Liver (tissue), 10 donors: ENCODE measurements at places on chromosomes 13 and 19. TPM values are rescaled to one million over a fixed set of nuclear protein-coding genes. Genes with fewer than 3 reads are reported as not detected.

KMT5C gene
- 1.1 TPM for polyA plus RNA-seq

WDR87 gene
- polyA plus RNA-seq, result not detected

GADD45B gene
- 86.3 TPM for polyA plus RNA-seq

C1QTNF9 gene
- 0.10 TPM for polyA plus RNA-seq

NDFIP2 gene
- polyA plus RNA-seq, result 16.0 TPM

ZNF571 gene
- polyA plus RNA-seq, result 0.85 TPM

DNA sequence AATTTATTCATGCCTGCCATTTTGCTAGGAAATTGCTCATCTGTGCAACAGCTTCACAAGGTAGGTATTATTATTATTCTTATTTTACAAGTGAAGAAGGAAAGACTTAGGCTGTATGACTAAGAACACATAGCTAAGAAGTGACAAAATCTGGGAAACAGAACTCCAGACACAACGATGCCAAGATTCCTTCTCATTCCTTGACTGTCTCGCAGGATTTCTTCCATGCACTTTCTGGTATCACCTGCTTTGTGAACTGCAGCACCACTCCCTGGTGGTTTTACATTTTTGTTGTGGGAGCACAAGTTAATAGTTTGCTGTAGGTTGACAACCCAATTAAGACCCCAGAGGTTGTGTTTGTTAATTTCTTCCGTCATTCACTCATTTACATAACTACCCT, 188.5 kb downstream of the LACC1 start:
- no peaks in the 10 kb centered on the region for H3K27me3 ChIP-seq
- no peaks in the 10 kb centered on the region for H3K36me3 ChIP-seq
- H3K4me1 ChIP-seq, result no peaks in the 10 kb centered on the region
- no peak overlapping the region for H3K27ac ChIP-seq

GRCh38 chr19:38932425-38933179, 1.9 kb downstream of the MRPS12 start:
- DNase-seq, result no peak
- H3K36me3 ChIP-seq, result peaks cover 4% of the 10 kb centered on the region
- peaks cover 35% of the 10 kb centered on the region for H3K4me1 ChIP-seq
- no peak overlapping the region for H3K4me3 ChIP-seq

- no peaks in the 10 kb centered on the region for H3K36me3 ChIP-seq
- H3K27ac ChIP-seq, result no peak overlapping the region
- no peak overlapping the region for H3K4me3 ChIP-seq
- H3K4me1 ChIP-seq, result no peaks in the 10 kb centered on the region
- no peak for DNase-seq
These were observed 1484.8 kb downstream of the EFNB2 start for GRCh38 chr13:105050686-105051085.

GRCh38 chr13:99496184-99497142, 4.8 kb upstream of the TM9SF2 start:
- H3K27ac ChIP-seq, result peak overlapping the region; percentile 92
- H3K27me3 ChIP-seq, result no peaks in the 10 kb centered on the region
- peak; percentile 41 for DNase-seq

DNA sequence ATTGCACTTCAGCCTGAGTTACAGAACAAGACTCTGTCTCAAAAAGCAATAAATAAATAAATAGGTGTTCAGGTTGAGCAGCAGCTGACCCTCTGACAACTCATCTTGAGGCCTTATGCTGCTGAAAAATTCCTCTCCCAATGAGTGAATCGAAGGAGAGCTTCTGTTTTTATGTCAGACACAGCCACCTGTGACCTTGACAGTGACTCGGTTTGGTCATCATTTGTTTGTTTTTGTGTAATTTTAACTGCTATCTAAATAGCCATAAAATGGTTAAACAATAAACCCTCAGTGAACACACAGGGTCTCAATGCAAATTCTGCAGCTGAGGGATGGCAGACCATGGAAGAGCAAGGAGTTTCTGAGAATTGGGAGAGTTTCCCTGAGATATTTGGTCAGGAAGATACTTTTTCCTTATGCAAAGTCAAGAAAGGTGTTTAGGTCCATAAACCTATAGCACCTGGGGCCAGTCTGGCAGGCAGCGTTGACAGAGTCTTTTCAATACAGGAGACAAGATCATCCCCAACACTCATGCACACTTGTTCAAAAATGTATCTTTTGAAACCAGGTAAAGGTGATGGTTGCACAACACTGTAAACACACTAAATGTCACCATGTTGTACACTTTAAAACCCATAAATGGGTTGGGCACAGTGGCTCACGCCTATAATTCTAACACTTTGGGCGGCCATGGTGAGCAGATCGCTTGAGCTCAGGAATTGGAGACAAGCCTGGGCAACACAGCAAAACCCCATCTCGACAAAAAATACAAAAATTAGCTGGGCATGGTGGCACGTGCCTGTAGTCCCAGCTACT, 16.6 kb upstream of the SLC25A30 start:
- H3K36me3 ChIP-seq, result no peaks in the 10 kb centered on the region
- H3K4me3 ChIP-seq, result no peak overlapping the region
- DNase-seq, result no peak
- peak overlapping the region; percentile 94 for H3K27ac ChIP-seq
- peaks cover 31% of the 10 kb centered on the region for H3K4me1 ChIP-seq

GRCh38 chr13:32881777-32882145, 134.5 kb upstream of the KL start:
- no peak overlapping the region for H3K4me3 ChIP-seq
- no peaks in the 10 kb centered on the region for H3K27me3 ChIP-seq
- H3K36me3 ChIP-seq, result no peaks in the 10 kb centered on the region
- no peak overlapping the region for H3K27ac ChIP-seq

- H3K27me3 ChIP-seq, result no peaks in the 10 kb centered on the region
- H3K4me3 ChIP-seq, result no peak overlapping the region
- no peaks in the 10 kb centered on the region for H3K36me3 ChIP-seq
- DNase-seq, result no peak
These were observed 2861.0 kb downstream of the PCDH9 start for GRCh38 chr13:64369121-64369520.

DNA sequence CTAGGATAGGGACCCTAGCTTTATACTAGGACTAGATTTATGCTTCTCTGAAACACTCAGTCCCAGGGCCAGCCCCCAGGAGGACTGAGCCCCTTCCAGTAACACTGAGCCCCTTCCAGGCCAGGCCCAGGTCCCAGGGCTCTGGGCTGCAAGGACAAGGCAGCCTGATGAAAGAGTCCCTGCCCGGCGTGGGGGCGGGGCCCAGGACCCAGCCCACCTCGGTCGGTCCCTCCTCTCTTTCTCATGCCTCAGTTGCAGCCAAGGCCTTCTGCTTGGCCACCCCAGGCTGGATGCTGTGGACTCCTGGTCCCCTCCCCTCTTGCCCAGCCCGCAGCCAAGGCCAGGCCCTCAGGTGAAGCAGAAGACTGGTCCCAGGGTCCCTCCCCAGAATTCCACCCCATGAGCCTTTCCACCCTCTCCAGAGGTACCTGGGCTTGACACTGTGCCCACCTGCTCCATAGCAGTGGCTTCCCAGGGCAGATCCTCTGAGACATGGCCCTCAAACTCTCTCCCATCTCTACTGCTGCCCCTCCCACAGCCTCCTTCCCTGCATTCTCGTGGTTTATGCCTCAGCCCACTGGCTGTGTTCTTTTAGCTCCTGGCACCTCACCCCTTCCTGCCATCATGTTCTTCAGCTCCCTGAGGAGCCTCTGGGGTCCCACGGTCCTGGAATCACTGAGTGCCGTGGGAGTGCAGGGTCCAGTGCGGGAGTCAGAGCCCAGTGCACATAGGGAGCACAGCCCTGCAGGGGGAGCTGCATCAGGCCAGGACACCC, 53.6 kb upstream of the C1QTNF9B start:
- no peaks in the 10 kb centered on the region for H3K4me1 ChIP-seq
- H3K27me3 ChIP-seq, result no peaks in the 10 kb centered on the region
- no peak overlapping the region for H3K4me3 ChIP-seq
- DNase-seq, result no peak

DNA sequence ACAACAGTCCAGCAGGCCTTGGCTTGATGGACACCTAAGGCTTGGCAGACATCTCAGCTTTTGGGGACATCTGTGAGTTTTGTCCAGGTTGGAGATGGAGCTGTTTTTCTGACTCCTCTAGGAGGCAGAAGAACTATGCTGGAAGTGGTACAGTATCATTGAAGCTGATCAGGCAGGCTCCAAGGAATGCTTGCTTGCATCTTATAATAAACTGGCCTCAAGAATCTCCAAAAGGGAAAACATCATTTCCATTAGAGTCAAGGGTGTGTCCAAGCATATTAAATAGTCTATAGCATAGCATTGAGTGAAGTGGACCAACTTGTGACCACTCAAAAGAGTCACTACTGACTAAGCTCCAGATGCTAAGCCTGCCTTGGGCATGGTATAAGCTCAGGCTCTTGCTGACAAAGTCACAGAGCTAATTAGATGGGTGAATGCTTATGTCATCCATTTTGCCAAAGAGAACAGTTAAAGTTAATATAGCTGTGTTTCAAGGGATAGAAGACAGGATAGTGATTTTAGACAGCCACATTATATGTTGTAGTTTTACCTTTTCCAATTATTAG, 216.0 kb downstream of the DNAJC15 start:
- no peak overlapping the region for H3K4me3 ChIP-seq
- no peaks in the 10 kb centered on the region for H3K36me3 ChIP-seq
- H3K27ac ChIP-seq, result no peak overlapping the region
- H3K27me3 ChIP-seq, result no peaks in the 10 kb centered on the region

DNA sequence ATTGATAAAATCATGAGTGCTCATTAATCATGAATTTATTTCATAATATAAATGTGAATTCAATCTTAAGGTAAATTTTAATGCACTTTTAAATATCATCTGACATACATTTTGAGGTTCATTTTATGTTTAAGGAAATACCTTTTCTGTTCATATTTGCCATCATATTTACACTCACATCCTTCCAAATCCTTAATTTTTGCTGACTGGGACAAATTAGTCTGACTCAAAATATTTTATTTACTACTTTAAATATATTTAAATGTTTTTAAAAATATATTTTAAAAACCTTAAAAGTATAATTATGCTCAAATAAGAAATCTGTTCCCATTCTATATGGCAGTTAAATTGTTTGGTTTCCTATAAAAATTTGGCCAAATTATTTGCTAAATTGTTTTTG, 438.1 kb downstream of the GPC5 start:
- H3K27me3 ChIP-seq, result no peaks in the 10 kb centered on the region
- H3K27ac ChIP-seq, result no peak overlapping the region
- no peak overlapping the region for H3K4me3 ChIP-seq
- DNase-seq, result no peak

GRCh38 chr19:46674416-46675178, 13.6 kb upstream of the DACT3 start:
- H3K4me3 ChIP-seq, result no peak overlapping the region
- no peak overlapping the region for H3K27ac ChIP-seq
- peaks cover 46% of the 10 kb centered on the region for H3K36me3 ChIP-seq
- DNase-seq, result no peak
- H3K27me3 ChIP-seq, result no peaks in the 10 kb centered on the region

- peak overlapping the region; percentile 36 for H3K27ac ChIP-seq
- no peaks in the 10 kb centered on the region for H3K27me3 ChIP-seq
- DNase-seq, result no peak
These were observed 1.2 kb downstream of the ZNF347 start for GRCh38 chr19:53157626-53158025.

DNA sequence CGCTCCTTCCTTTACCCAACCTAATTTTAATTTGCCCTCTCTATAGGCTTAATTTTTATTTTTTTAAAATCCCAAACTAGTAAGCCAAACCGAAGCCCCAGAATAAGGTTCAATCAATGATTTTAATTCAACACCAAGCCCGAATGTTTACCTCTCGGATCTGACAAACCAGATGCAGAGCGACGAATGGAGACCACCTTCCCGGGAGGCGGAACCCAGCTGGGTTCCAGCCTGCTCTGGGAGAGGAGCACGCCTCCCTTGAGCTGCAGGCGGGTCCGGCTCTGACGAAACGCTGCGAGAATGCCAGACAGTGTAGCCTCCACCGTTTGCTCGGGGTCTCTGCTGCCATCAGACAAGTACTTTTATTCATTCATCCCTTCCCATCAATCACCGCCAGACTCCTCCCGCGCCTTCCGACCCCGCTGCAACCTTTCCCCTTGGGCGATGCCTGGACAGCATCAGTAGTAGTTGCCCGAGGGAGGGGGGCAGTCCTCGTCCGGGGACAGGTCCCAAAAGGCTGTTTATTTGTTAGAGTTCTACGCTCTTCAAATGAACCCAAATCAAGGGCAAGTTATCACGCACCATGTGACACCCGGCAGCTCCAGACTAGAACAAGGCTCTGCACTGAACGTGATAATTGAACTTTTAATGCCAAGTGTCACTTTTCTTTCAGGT, 752 bp upstream of the EDNRB start:
- H3K27ac ChIP-seq, result peak overlapping the region; percentile 63
- no peaks in the 10 kb centered on the region for H3K27me3 ChIP-seq
- peak overlapping the region; percentile 1 for H3K4me3 ChIP-seq
- H3K4me1 ChIP-seq, result no peaks in the 10 kb centered on the region

- no peak for DNase-seq
- H3K4me3 ChIP-seq, result no peak overlapping the region
- no peak overlapping the region for H3K27ac ChIP-seq
These were observed 13.2 kb downstream of the CLEC4G start for GRCh38 chr19:7718668-7719067.

GRCh38 chr13:21059641-21060337, 1.6 kb downstream of the LATS2 start:
- no peaks in the 10 kb centered on the region for H3K36me3 ChIP-seq
- no peak for DNase-seq
- no peaks in the 10 kb centered on the region for H3K27me3 ChIP-seq
- peak overlapping the region; percentile 68 for H3K4me3 ChIP-seq
- H3K4me1 ChIP-seq, result peaks cover 20% of the 10 kb centered on the region
- peak overlapping the region; percentile 92 for H3K27ac ChIP-seq

GRCh38 chr19:57111329-57111644, 8.5 kb upstream of the USP29 start:
- no peaks in the 10 kb centered on the region for H3K27me3 ChIP-seq
- no peak overlapping the region for H3K4me3 ChIP-seq
- no peak for DNase-seq
- no peaks in the 10 kb centered on the region for H3K4me1 ChIP-seq
- no peak overlapping the region for H3K27ac ChIP-seq

DNA sequence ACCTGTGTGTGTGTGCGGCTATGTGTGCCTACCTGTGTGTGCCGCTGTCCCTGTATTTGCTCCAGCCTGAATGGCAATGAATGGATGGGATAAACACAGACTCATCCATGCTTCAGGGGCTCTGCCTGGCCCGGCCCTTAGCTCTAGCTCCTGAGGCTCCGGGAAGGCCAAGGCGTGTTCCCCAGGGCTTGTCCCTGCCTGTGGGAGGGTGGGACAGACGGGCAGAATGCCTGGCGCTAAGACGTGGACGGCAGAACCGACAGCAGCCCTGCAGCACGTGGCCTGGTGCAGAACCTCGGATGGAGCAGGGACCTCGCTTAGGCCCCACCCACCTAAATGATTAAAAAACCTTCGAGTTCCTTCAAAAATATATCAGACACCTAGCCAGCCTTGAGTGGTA, 57.8 kb upstream of the C13orf46 start:
- no peak for DNase-seq
- H3K27ac ChIP-seq, result no peak overlapping the region
- H3K36me3 ChIP-seq, result peaks cover 2% of the 10 kb centered on the region
